ENCODE measurements at places on chromosomes 2 and 18. TPM values are rescaled to one million over a fixed set of nuclear protein-coding genes. Genes with fewer than 3 reads are reported as not detected.

The LIPG gene
- 6.8 TPM for polyA plus RNA-seq

The AFF3 gene
- polyA plus RNA-seq = 0.21 TPM

The SERPINB7 gene
- not detected for polyA plus RNA-seq

The CCNYL1 gene
- 11.2 TPM for polyA plus RNA-seq

The CNTNAP5 gene
- 0.10 TPM for polyA plus RNA-seq

The MAP3K19 gene
- not detected for polyA plus RNA-seq

The RAD51AP2 gene
- not detected for polyA plus RNA-seq

The KATNAL2 gene
- 6.7 TPM for polyA plus RNA-seq

The PJVK gene
- polyA plus RNA-seq = 8.8 TPM

The CAPN14 gene
- polyA plus RNA-seq = not detected

The TEX261 gene
- 56.6 TPM for polyA plus RNA-seq

The ADI1 gene
- 109 TPM for polyA plus RNA-seq

The DNPEP gene
- polyA plus RNA-seq = 43.8 TPM

The ITGA4 gene
- polyA plus RNA-seq = 0.34 TPM

The NR4A2 gene
- polyA plus RNA-seq = 4.0 TPM

The PMAIP1 gene
- polyA plus RNA-seq = 1.6 TPM

The AKAIN1 gene
- not detected for polyA plus RNA-seq

The ABCG5 gene
- not detected for polyA plus RNA-seq

The TMEM37 gene
- polyA plus RNA-seq = 77.7 TPM

The ARHGAP25 gene
- 7.2 TPM for polyA plus RNA-seq

The CCDC148 gene
- polyA plus RNA-seq = 0.09 TPM

The HMSD gene
- 0.22 TPM for polyA plus RNA-seq

The GPR17 gene
- polyA plus RNA-seq = 0.10 TPM

The GBX2 gene
- not detected for polyA plus RNA-seq

The ASB18 gene
- not detected for polyA plus RNA-seq

The FAM110C gene
- 9.9 TPM for polyA plus RNA-seq

The POMC gene
- 6.5 TPM for polyA plus RNA-seq

The GPR35 gene
- 1.6 TPM for polyA plus RNA-seq

The CACNB4 gene
- 0.45 TPM for polyA plus RNA-seq

The RRM2 gene
- 4.8 TPM for polyA plus RNA-seq

The GPR45 gene
- not detected for polyA plus RNA-seq

The DOK6 gene
- 0.79 TPM for polyA plus RNA-seq

The MPHOSPH10 gene
- 10.4 TPM for polyA plus RNA-seq

The FBLN7 gene
- 0.66 TPM for polyA plus RNA-seq

The RIT2 gene
- polyA plus RNA-seq = not detected

The CHRNG gene
- not detected for polyA plus RNA-seq

The FAP gene
- 1.7 TPM for polyA plus RNA-seq

The GNLY gene
- polyA plus RNA-seq = 4.7 TPM

The RGPD3 gene
- polyA plus RNA-seq = 0.11 TPM

The C2orf76 gene
- 31.9 TPM for polyA plus RNA-seq

The LPIN1 gene
- 38.1 TPM for polyA plus RNA-seq

The TBR1 gene
- 0.11 TPM for polyA plus RNA-seq

The PKDCC gene
- 46.7 TPM for polyA plus RNA-seq

The ERMN gene
- 0.15 TPM for polyA plus RNA-seq

The CXCR1 gene
- polyA plus RNA-seq = 6.6 TPM

The MALL gene
- 20.1 TPM for polyA plus RNA-seq

All from adipose tissue (tissue), 3 donors.